ENCODE measurements at places on chromosomes 5 and 9.

DNA sequence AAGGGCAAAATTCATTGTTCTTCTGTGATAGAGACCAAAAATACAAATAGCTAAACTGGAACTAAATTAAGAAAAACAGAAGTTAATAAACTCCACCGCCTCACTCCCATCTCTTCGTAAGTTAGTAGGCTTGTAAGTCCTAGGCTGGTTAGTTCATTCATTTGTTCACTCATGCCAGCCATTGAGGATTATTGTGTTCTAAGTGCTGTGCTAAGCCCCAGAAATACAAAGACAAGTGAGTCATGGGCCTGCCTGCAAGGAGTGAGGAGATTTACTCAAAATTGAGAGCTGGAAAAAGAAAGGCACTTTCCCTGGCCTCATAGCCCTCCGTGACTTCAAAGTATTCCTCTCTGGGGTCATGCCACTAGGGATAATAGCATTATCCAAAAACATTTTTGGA is 8.5 kb downstream of the DOCK8 start:
- no peak for DNase-seq

DNA sequence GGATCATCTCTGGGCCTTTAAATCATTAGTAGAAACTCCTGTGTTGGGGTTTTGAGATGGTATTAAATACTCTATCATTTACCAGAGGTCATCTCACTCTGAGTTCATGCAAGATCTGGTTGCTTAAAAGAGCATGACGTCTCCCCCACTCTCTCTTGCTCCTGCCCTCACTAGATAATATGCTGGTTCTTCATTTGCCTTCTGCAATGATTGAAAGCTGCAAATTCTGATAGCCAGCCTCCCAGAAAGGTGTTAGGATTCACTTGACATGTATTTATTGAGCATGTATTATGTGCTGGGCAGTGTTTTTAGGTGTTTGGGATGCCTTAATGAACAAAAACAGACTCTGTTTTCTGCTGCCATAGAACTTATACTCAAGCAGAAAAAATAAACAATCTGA is 41.2 kb downstream of the EGFLAM start:
- DNase-seq, result no peak

GRCh38 chr9:79154806-79155205 is 417.0 kb upstream of the TLE4 start:
- no peak for DNase-seq

DNA sequence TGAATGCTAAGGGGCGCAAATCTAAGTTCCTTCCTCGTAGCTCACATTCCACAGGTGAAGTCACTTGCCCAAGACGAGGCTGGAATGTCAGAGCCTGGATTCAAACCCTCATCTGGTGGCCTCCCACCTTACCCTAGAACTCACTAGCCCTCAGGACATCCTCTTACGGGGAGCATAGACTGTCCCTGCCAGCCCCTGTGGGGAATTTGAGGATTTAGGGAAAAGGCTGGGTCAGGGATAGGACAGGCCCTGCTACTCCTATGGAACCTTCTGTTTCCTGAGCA is 45.0 kb downstream of the IRF1 start:
- DNase-seq, result no peak

GRCh38 chr5:127590156-127590722 is 58.6 kb upstream of the CTXN3 start:
- no peak for DNase-seq

Data from foreskin melanocyte (primary cell).